CD4-positive, alpha-beta memory T cell (primary cell): ENCODE measurements at places on chromosomes 3 and 15. TPM values are rescaled to one million over a fixed set of nuclear protein-coding genes. Genes with fewer than 3 reads are reported as not detected.

DNA sequence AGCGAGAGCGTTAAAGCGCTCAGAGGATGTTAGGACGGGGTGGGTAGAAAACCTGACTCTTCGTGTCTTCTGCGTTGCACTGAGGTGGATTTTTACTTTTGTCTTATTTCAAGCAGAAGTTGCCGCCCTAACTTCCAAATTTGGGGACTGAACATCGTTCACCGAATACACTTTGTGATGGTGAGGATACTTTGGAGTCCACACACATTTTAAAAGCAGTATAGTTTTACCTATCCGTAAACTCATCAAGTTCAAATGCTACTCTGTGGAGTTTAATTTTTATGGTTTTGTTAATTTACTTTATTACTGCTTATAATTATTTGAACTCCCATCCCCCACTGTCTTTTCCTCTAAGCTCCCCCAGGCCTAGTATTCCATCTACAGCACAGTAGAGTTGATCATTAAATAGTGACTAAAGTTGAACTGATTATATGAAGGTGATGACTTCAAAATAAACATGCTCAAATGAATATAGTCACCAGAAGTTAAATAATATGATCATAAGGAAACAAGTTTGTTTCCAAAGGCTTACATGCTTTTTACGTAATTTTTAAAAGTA lies 617 bp upstream of the EOGT start:
- peaks cover 26% of the 10 kb centered on the region for H3K4me1 ChIP-seq
- DNase-seq, result no peak
- peak overlapping the region; percentile 63 for H3K27ac ChIP-seq

MTHFS gene
- total RNA-seq, result 21.3 TPM

SLC28A1 gene
- total RNA-seq, result not detected

DNA sequence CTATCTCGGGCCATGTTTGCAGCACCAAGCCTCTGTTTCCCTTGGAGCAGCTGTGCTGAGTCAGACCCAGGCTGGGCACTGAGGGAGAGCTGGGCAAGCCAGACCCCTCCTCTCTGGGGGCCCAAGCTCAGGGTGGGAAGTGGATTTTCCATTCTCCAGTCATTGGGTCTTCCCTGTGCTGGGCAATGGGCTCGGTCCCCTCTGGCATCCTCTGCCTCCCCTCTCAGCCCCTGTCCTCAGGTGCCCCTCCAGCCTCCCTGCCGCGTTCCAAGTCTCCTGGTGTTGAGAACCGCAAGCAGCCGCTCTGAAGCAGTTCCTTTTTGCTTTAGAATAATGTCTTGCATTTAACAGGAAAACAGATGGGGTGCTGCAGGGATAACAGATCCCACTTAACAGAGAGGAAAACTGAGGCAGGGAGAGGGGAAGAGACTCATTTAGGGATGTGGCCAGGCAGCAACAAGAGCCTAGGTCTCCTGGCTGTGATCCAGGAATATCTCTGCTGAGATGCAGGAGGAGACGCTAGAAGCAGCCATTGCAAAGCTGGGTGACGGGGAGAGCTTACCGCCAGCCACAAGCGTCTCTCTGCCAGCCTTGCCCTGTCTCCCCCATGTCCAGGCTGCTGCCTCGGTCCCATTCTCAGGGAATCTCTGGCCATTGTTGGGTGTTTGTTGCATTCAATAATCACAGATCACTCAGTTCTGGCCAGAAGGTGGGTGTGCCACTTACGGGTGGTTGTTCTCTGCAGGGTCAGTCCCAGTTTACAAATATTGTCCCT lies 1.2 kb downstream of the RHO start:
- H3K4me1 ChIP-seq, result no peaks in the 10 kb centered on the region
- no peak for DNase-seq
- H3K27me3 ChIP-seq, result no peaks in the 10 kb centered on the region
- H3K4me3 ChIP-seq, result no peak overlapping the region
- no peaks in the 10 kb centered on the region for H3K36me3 ChIP-seq

DNA sequence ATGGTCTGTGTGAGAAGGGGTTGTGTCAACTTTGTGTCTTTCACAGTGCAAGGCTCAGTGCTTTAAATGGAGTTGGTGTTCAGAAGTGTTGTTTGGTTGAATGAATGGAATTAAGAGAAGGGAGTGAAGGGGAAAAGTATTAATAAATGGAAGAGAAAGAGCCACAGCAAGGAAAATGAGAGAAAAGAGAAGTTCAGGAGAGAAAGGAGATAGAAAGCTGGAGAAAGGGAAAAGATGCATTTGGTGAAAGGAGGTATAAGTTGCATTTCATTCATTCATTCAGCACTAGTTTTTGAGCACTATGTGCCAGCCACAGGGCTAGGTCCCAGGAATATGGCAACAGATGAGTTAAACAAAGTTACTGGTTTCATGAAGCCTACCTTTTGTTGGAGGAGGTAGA lies 34.3 kb upstream of the PPP4R2 start:
- peaks cover 44% of the 10 kb centered on the region for H3K4me1 ChIP-seq
- no peak overlapping the region for H3K27ac ChIP-seq
- no peaks in the 10 kb centered on the region for H3K36me3 ChIP-seq
- H3K27me3 ChIP-seq, result no peaks in the 10 kb centered on the region
- H3K4me3 ChIP-seq, result no peak overlapping the region

GATA2 gene
- total RNA-seq, result not detected
